ENCODE measurements at places on chromosomes 13 and 19.

DNA sequence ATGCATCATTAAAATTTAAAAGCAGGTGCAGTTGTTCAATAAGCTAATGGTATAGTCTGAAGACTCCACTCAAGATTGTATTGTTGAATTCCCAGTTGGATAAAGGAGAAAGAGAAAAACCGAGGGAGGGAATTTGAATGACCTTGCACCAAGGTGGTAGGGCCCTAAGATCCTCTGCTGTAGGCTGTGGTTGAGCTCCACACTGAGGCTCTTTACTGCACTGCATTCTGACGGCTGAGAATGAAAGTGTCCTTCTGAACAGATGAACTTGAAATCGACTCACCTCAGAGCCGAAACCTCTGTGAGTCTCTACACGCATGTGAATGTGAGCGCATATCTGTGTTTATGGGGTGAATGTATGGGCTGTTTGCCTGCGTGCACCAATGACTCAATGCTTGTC, 388.9 kb upstream of the DACH1 start:
- peak; percentile 24 for DNase-seq

DNA sequence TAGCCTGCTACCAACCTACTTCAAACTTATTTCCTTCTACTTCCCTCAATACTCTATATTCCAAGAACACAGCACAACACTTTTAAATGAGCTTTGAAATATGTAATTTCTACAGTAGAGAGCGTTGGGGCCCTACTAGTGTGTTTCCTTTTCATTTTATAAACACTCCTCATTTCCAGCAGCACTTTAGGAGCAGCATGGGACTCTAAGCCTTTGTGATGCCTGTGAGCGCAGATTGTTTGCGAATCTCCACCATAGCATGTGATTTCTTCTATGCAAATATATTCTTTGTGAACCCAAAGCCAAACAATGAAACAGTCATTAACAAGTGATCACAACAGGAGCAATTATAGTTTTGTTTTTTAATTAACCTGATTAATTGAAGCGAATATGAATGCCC, 3.6 kb downstream of the SOHLH2 start:
- no peak for DNase-seq

DNA sequence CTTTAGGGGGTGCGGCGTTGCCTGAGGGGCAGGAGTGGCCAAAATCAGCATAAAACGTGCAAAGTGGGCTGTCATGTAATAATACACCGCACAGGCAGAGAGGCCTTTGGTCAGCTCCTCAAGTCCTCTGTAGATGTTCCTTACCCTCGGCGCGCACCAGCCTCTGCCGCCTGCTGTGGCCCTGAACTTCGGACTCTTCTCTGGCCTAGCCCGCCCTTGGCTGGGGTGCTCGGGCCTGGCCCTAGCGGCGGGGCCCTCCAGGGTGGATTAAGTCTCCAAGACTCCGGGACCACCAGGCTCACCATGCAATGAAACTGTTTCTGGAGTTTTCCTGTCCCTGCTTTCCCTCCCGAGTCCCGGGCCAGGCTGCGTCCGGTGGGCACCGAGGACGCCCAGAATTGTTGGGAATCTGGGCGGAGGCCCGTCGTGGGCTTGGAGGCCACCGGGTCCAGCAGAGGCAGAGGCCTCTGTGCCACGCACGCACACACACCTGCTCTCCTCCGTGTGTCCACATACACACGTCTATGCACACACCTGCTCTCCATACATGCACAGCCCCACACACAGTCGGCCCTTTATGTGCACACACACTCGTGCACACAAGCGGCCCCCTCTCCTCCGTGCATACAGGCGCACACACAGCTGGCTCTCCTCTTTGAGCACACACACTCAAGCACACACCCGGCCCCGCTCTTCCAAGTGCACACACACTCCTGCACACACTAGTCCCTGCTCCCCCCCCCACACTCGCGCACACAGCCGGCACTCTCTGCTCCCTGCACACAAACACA, 1.5 kb upstream of the TFDP1 start:
- DNase-seq: no peak

- DNase-seq: no peak
Observed at GRCh38 chr13:46556418-46556779, 3.4 kb downstream of the LRCH1 start.

- DNase-seq: no peak
Observed at GRCh38 chr13:104773775-104774174, 1707.6 kb upstream of the SLC10A2 start.

- DNase-seq: no peak
Observed at GRCh38 chr19:13172346-13173138, 22.3 kb downstream of the IER2 start.

DNA sequence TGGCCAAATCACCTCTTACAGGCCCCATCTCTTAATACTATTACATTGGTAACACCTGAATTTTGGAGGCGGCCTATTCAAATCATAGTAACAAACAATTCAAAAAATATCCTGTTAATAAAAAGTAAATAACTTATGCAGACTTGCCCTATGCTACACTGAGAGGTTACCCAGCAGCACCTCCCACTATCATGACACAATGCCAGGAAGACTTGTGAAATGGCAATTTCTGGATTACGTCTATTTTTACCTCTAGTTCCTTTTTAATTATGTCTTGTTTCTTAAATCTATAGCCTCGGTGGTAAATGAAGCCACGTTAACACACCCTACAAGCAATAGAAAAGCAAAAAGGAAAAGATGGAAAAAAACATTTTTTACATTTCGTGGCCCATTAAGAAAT, 6.2 kb upstream of the DZIP1 start:
- no peak for DNase-seq

DNA sequence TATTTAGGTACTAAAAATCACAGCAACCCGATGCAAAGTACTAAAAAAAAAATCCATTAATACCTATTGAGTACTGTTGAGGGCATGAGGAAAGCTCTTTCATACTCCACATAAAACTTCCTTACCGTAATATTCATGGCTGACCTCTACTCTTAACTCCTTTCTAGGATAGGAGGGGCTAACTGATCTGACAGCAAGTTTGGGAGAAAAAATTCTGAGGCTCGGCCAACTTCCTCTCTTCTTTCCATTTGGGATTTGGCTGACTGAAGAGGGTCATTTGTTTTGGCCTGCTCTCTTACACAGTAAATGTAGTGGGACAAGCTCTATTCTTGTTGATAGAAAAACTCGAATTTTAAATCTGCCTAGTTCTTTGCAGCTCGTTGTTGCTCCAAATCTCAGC, 9.4 kb upstream of the USPL1 start:
- DNase-seq: no peak

GRCh38 chr19:2027361-2027760, 11.8 kb upstream of the BTBD2 start:
- no peak for DNase-seq

Data from neural crest cell (in vitro differentiated cells).